Peyer's patch (tissue), 4 donors: ENCODE measurements at places on chromosomes 11 and 22. TPM values are rescaled to one million over a fixed set of nuclear protein-coding genes. Genes with fewer than 3 reads are reported as not detected.

Gene LTO1
- 22.1 TPM for total RNA-seq

Gene GALNT18
- total RNA-seq, result 13.5 TPM

Gene TXN2
- total RNA-seq, result 90.9 TPM

Gene HEPN1
- not detected for total RNA-seq

Gene ZNF70
- 2.5 TPM for total RNA-seq

Gene CD3E
- 8.6 TPM for total RNA-seq

Gene SMIM35
- total RNA-seq, result not detected

Gene RIC3
- 2.9 TPM for total RNA-seq

DNA sequence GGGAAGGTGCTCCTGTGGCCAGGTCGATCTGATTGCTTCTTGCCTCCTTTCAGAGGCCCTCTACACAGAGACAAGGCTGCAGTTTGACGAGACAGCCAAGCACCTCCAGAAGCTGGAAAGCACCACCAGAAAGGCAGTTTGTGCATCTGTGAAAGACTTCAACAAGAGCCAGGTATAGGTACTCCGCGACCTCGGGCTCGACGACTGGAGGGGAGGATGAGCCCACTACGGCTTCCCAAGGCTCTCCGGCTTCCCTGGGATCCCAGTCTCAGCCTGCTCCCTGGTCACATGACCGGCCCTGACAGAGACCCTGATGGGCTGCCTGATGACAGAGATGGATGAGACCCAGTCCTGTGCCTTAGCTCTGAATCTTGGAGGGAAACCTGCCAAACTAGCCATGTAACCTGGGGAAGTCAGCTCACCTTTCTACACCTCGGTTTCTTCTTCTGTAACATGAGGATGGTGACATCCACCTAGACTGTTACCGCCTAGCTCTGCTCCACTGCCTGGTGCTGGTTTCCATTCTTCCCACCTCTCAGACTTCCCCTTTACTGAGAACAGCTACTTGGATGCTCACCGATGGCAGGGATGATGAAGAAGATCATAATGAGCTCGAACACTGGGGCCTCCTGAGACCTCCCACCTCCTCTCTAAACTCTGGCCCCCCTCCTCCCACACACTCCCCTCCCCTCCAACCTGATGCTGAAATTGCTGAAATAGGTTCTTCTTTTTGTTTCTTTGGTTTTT, 8.9 kb downstream of the RIBC2 start:
- H3K4me3 ChIP-seq, result no peak overlapping the region
- no peaks in the 10 kb centered on the region for H3K4me1 ChIP-seq
- H3K36me3 ChIP-seq, result no peaks in the 10 kb centered on the region

- no peaks in the 10 kb centered on the region for H3K27me3 ChIP-seq
- no peak overlapping the region for H3K4me3 ChIP-seq
- no peaks in the 10 kb centered on the region for H3K36me3 ChIP-seq
- no peaks in the 10 kb centered on the region for H3K4me1 ChIP-seq
- no peak for DNase-seq
These were observed 41.1 kb downstream of the OTOG start for GRCh38 chr11:17588166-17588565.

GRCh38 chr11:86736291-86737143, 63.8 kb upstream of the PRSS23 start:
- H3K27ac ChIP-seq, result no peak overlapping the region
- no peaks in the 10 kb centered on the region for H3K36me3 ChIP-seq
- H3K27me3 ChIP-seq, result no peaks in the 10 kb centered on the region
- H3K4me3 ChIP-seq, result no peak overlapping the region
- no peak for DNase-seq

GRCh38 chr11:84514436-84514835, 1112.7 kb downstream of the DLG2 start:
- H3K4me1 ChIP-seq, result no peaks in the 10 kb centered on the region
- DNase-seq, result no peak
- no peaks in the 10 kb centered on the region for H3K27me3 ChIP-seq
- no peak overlapping the region for H3K27ac ChIP-seq

DNA sequence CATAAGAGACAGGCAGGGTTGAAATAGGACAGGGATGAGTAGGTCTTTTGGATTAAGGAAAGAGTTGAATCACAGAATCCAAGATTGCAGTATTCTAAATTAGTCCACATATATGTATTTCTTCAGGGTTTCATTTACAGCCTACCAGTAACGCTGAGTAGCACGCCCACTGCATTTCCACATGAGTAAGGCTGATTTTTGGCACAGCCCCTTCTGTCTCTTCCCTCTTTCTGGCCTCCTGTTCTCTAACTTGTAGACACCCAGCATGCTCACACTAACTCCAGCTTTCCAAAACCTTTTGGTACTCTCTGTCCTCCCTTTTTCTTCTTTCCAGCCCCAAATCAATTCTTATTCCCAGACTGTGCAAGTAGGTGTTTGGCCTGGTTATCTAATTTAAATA, 3.7 kb upstream of the SIK2 start:
- no peaks in the 10 kb centered on the region for H3K27me3 ChIP-seq
- H3K27ac ChIP-seq, result no peak overlapping the region
- H3K36me3 ChIP-seq, result no peaks in the 10 kb centered on the region
- no peaks in the 10 kb centered on the region for H3K4me1 ChIP-seq
- H3K4me3 ChIP-seq, result no peak overlapping the region

GRCh38 chr11:67099831-67100324, 19.2 kb upstream of the KDM2A start:
- H3K27ac ChIP-seq, result no peak overlapping the region
- no peak for DNase-seq
- no peaks in the 10 kb centered on the region for H3K27me3 ChIP-seq
- H3K4me1 ChIP-seq, result peaks cover 5% of the 10 kb centered on the region
- H3K36me3 ChIP-seq, result no peaks in the 10 kb centered on the region
- no peak overlapping the region for H3K4me3 ChIP-seq

DNA sequence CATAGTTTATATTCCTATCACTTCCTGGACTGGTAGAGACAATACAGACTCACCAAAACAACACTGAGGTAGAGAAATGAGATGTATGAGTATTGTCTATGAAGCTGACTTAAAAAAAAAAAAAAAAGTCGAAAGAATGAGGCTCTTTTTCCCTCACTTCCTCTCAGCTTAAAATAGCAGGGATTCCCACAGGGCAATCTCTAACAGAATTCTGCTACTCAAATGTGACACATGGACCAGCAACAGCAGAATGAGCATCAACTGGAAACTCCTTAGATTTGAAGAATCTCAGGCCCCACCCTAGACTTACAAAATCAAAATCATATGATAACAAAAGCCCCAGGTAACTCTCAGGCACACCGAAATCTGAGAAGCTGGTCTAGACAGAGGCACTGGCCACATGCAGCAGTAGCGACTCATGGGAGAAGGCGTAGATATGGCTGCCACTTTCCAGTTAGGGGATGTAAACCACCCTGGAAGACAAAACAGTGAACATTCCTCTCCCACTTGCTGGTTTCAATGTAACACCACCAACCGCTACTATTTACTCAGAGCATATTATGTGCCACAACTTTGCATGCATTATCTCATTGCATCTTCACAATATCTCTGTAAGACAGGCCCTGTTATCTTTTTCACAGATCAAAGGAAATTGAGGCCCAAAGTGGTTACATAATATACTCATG, 128.0 kb downstream of the RBFOX2 start:
- H3K4me1 ChIP-seq, result no peaks in the 10 kb centered on the region
- H3K36me3 ChIP-seq, result no peaks in the 10 kb centered on the region

DNA sequence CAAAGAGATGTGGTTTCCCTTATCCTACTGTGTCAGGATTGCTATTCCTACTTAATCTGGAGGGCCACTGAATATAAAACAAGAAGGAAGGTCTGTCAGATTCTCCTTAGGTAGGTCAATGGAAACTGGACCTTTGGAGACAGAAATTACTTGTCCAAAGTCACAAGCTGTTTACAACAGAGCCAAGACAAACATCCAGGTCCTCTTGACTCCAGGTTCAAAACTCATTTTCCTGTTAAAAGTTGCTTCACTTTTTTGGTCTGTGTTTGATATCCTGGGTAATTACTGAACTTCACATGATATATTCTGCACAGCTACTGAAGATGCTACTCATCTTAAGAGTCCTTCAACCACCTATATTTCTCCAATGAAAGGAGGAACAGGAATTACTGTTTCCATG, 81.2 kb upstream of the ARHGAP32 start:
- no peak for DNase-seq
- no peak overlapping the region for H3K4me3 ChIP-seq
- peaks cover 31% of the 10 kb centered on the region for H3K4me1 ChIP-seq

DNA sequence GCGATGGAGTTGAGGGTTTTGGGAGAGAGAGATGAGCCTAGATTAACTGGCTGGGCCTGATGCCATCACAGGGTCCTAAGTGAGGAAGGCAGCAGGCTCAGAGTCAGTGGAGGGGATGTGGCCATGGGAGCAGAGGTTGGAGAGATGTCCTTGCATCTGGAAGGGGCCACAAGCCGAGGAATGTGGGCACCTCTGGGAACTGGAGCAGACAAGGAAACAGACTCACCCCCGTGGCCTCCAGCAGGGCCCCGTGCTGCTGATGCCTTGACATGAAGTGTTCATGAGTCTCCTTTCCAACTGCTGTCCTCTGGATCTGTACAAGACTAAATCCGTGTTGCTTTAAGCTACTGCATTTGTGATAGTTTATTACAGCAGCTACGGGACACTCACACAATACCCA, 49.2 kb downstream of the SHISAL1 start:
- H3K4me1 ChIP-seq, result no peaks in the 10 kb centered on the region
- H3K36me3 ChIP-seq, result no peaks in the 10 kb centered on the region
- H3K4me3 ChIP-seq, result no peak overlapping the region
- DNase-seq, result no peak

DNA sequence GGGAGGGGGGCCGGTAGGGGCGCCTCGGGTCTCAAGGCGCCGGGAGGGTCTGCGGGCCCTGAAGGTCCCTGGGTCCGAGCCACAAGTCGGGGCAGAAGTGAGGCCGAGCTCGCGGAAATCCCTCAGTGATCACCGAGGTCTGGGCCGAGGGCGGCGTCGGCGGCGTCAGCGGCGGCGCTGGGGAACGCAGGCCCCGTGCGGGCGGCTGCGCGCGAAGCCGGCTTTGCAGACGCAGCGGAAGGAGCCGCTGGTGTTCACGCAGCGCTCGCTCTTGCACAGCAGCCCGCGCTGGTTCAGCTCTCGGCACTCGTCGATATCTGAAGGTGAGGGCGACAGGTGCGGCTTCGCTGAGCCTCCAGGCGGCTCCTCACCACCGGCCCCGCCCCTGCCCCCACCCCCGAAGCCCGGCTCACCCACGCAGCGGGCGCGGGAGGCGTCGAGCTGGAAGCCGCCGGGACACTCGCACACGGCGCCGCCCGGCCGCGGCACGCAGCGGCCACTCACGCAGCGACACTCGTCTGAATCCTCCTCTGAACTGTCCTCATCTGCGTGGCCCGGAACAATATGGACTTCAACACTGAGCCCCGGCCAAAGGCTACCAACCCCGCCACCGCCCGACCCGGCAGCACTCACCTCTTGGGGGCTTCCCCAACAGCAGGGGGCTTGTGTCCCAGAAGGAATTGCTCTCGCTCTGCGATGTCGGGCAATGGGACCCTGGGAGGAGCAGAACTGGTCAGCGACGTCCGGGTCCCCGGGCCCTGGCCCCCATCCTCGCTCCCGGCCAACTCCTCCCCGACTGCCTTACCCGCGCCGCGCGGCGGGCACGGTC, 14.2 kb downstream of the SCYL1 start:
- peaks cover 5% of the 10 kb centered on the region for H3K4me1 ChIP-seq
- no peak for DNase-seq
- H3K36me3 ChIP-seq, result no peaks in the 10 kb centered on the region
- peak overlapping the region; percentile 92 for H3K27ac ChIP-seq
- no peaks in the 10 kb centered on the region for H3K27me3 ChIP-seq
- H3K4me3 ChIP-seq, result peak overlapping the region; percentile 69

DNA sequence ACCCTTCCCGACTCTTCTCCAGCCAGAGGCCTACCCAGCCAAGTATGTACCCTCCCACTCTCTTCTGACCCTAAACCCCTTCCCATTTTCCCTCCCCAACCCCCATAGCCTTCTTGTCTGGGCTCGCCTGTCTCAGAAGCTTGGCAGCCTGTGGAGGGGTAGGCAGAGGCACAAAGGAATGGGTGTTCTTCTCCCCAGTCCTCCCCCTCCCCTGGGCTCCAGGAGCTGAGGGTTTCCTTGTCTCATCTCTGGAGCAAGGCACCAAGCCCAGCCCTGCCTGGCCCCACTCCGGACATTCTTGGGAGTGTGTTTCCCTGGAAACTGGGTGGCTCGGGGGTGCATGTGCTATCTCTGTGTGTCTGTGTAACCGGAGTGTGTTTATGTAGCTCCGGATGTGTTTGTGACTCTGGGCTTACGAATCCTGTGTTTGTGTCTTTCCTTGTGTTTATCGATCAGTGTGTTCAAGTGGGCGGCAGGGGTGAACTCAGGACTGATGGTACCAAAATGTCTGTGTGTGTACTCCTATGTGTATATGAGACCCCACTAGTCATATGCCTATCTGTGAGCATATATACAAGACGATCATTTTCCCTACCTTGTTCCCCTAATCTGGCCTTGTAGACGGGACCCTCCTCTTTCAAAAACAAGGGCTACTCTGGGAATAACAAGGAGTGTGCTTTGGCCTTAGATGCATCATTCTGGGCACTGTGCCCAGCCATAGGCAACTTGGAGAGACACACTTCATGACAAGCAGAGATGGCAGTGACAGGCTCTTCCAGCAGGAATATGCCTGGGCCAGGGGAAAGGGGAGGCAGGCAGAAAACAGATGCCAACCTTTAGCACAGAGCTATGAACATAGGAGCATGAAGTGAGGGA, 10.9 kb downstream of the PHLDB1 start:
- peak; percentile 56 for DNase-seq
- H3K4me3 ChIP-seq, result no peak overlapping the region
- H3K4me1 ChIP-seq, result peaks cover 50% of the 10 kb centered on the region
- H3K36me3 ChIP-seq, result no peaks in the 10 kb centered on the region
- H3K27me3 ChIP-seq, result no peaks in the 10 kb centered on the region

GRCh38 chr22:23163665-23164064, 16.6 kb upstream of the BCR start:
- no peaks in the 10 kb centered on the region for H3K27me3 ChIP-seq
- no peak overlapping the region for H3K4me3 ChIP-seq
- no peak overlapping the region for H3K27ac ChIP-seq
- no peak for DNase-seq
- H3K36me3 ChIP-seq, result no peaks in the 10 kb centered on the region

DNA sequence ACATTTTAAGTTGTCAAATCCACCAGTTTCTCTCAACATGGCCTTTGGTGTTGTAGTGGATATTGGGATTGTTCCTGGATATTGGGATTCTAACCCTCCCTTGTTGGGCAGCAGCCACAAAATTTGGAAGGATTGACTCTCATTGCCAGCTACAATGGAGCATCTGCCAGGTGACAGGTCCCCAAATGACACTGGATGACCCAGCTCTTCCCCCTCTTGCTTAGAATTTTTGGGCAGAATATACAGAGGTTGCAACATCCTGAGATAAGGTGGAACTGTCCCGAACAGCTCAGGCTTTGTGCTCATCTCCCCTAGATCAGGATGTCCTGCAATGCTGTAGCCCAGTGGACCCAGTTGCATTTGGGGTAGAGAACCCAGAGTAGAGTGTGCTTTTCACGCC, 5.3 kb upstream of the TBC1D22A start:
- DNase-seq, result no peak
- no peaks in the 10 kb centered on the region for H3K36me3 ChIP-seq
- no peak overlapping the region for H3K4me3 ChIP-seq
- H3K27ac ChIP-seq, result no peak overlapping the region
